ENCODE measurements at places on chromosomes 13 and 19.

DNA sequence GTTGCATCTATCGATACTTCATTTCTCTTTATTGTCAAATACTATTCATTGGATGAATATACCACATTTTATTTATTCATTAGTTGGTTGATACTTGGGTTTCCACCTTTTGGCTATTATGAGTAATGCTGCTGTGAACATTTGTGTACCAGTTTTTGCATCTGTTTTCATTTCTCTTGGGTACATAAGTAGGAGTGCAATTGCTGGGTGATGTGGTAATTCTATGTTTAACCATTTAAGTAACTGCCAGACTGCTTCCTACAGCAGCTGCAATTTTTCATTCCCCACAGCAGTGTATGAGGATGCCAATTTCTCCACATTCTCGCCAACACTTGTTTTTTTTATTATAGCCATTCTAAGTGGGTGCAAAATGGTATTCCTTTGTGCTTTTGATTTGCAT is 2.6 kb downstream of the KCNJ14 start:
- DNase-seq: no peak

DNA sequence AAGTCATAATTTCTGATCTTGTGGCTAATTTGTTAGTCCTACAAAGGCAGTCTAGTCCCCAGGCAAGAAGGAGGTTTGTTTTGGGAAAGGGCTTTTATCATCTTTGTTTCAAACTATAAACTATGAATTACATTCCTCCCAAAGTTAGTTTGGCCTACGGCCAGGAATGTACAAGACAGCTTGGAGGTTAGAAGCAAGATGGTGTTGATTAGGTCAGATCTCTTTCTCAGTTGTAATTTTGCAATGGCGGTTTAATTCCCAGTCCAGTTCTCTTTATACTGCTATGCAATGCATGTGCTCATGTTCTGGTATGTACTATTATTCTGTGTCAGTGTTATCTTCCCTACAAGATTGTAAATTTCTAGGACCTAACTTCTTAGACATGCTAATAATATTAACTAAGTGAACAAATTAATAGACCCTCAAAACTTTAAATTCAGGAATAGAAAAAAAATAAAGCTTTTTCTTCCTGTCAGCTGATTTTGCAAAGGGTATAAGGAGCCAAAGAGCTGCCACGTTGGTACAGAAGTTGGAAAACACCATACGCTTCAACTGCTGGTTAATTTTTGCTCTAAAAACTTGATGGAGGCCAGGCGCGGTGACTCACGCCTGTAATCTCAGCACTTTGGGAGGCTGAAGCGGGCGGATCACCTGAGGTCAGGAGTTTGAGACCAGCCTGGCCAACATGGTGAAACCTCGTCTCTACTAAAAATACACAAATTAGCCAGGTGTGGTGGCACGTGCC is 1.3 kb upstream of the DNAJC15 start:
- DNase-seq: no peak

GRCh38 chr19:31406106-31406505 is 56.9 kb upstream of the TSHZ3 start:
- DNase-seq: no peak

DNA sequence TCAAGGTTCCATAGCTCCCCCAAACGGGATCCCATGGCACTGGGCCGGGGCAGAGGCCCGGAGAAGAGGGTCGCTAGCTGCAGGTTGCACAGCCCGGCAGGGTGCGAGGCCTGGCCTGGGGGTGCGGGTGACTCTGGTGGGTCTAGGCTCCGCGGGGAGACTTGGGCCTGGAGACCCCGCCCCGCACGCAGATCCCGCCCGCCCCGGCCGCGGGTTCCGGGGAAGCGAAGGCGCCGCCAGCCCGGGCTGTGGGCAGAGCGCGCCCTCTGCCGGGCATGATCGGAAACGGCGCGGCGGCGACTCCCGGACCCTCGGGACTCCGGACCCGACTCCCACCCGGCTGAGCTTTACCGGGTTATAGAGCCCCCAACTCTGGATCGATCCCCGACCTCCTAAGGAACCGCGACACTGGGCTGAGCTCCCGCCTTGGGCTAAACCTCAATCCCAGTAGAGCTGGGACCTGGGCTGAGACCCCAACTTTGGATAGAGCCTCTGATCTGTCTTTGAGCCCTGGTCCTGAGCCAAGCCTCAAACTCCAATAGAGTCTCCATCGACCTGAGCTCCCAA is 3.1 kb upstream of the TNFAIP8L1 start:
- DNase-seq: peak; percentile 81

DNA sequence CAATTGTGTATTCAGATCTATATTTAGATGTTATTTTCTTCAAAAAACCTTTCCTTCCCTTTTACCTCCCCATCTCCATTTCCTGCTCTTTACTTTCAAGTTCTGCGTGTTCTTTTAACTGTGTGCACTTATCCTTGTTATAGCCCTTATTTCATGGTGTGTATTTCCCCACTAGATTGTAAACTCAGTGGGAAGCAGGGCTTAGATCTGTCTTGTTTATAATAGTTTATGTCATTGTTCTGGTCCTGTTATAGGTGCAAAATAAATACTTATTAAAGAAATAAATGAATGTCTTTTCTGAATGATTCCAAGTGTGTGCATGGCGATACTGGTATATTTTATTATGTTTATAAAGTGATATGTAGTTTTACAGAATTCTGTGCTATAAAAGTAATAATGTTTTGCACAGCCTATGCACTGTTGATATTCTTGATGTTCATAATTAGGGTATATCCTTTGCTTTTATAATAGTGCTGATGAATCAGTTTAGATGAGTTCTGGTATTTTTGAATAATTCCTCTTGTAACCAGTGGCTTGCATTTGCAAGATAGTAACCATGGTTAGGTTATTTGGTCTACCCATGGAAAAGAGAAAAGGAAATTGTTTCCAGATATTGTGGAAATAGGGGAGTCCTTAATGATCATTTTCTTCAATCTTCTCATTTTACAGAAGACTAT is 12.1 kb downstream of the NDFIP2 start:
- DNase-seq: no peak

- no peak for DNase-seq
Observed at GRCh38 chr13:113551081-113552000, 33.2 kb upstream of the TFDP1 start.

- DNase-seq: no peak
Observed at GRCh38 chr13:89239361-89240127, 1568.4 kb downstream of the SLITRK5 start.

- no peak for DNase-seq
Observed at GRCh38 chr13:25192489-25192888, 20.4 kb upstream of the AMER2 start.

- no peak for DNase-seq
Observed at GRCh38 chr13:36090592-36090991, 40.6 kb downstream of the DCLK1 start.

GRCh38 chr13:52187029-52187423 is 27.6 kb upstream of the NEK3 start:
- no peak for DNase-seq

DNA sequence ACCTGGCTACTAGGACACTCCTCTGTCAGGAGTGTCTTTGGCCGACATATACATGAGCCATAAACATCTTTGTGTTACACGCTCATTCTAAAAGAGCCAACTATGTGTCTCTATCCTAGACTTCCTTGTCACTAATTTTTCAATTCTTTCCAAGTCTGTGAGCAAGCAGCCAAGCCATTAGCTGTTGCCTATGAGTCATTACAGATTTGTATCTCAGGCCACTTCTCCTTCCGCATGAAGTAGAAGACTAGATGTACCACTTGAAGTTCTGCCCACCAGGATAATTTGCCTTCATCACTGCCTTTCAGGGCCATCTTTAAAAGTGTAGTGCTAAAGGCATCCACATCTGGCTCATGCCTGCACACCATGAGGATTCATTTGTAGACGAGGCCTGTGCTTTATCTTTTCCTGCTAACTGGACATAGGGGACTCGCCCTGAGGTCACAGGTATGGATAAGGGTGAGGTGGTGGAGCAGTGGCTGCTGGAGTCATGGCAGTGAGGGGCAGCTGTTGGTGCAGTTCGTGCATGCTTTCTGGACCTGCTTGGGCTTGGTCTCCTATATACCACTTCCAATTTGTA is 126.1 kb upstream of the KL start:
- no peak for DNase-seq

GRCh38 chr13:110605132-110605531 is 10.2 kb upstream of the NAXD start:
- DNase-seq: no peak

DNA sequence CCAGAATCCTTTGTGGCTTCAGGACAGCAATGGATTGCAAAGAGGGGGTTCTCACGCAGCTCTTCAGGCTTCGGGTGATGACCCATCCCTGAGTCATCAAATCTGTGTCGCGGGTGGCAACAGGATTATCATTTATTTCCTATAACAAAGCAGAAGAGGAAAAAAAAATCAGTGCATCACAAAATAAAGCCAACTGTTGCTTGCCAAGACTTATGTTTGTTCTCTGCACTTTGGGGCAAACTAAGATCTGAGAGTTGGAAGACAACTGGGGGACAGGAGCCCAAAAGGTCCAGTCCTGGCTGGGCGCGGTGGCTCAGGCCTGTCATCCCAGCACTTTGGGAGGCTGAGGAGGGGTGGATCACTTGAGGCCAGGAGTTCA is 6.4 kb downstream of the GNA15 start:
- DNase-seq: no peak

- DNase-seq: no peak
Observed at GRCh38 chr19:10891405-10892086, 20.2 kb downstream of the CARM1 start.

GRCh38 chr13:76769271-76769791 is 116.9 kb downstream of the KCTD12 start:
- no peak for DNase-seq

DNA sequence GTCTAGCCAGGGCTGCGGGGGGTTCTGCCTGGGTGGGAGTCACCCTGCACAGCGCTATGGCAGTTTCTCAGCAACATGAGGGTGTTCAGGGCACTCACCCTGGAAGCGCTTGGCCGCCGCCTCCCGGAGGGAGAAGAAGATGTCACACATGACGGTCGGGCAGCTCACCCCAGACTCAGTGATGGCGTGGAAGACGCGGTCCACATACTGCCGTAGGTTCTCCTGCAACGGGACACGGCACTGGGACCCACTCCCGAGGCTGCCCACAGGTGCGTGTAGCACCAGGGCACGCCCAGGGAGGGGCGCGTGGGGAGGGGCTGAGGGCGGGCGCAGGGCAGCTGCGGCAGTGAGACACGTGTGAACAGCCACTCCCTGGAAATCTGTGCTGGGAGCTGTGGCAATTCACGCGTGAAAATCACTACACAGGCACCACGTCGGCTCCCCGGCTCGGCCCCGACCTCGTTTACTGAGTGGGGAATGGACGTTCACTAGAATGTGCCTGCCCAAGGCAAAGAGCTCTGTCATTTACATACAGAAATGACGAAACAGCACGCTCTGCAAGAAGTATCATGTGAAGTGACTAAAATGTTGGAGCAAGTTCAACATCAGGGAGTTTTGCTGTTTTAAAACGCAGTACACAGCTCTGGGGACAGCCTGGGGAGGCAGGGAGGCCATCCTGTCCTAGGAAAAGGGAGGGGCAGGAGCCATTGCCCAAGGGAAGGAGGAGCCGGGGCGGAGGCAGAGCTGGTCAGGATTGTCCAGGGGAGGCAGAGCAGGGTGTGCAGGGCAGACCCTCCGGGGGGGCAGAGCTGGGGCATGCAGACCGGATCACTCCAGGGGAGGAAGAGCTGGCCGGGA is 41.5 kb upstream of the C13orf46 start:
- no peak for DNase-seq

- no peak for DNase-seq
Observed at GRCh38 chr13:22316494-22317025, 645.7 kb downstream of the FGF9 start.

DNA sequence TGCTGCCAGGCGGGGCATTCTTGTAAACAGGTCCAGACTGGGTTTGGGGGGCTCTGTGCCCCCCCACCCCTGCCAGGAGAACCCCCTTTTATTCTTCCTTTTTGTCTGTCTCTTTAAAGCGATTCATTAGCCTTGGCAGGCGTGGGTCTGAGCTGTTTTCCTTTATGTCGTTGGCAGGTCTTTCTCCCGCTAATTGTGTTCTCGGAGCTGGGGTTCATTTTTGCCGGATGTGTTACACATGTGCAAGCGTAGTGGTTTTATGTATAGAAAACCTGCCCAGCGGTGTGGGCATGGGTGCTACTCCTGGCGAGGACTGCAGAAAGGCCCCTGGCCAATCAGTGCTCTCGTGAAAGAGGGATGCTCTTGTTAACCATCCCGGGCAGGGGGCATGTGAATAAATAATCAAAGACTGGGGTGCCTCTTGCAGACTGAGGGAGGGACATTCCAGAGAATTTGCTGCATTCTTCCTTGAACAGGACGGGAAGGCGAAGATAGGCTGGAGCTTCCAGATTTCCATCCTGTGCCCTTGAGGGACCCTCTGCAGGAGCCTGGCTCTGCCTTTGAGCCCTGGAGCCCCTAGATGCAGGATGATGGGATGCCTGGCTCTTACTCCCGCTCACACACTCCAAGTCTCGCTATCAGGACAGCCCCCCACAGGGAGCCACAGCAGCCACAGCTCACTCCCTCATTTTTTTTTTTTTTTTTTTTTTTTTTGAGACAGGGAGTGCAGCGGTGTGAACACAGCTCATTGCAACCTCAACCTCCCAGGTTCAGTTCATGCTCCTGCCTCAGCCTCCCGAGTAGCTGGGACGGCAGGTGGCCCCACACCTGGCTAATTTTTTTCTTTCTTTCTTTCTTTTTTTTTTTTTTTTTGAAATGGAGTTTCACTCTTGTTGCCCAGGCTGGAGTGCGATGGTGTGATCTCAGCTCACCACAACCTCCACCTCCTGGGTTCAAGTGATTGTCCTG is 14.1 kb downstream of the CARM1 start:
- DNase-seq: no peak

- no peak for DNase-seq
Observed at GRCh38 chr13:113741191-113741668, 17.8 kb upstream of the TMEM255B start.

DNA sequence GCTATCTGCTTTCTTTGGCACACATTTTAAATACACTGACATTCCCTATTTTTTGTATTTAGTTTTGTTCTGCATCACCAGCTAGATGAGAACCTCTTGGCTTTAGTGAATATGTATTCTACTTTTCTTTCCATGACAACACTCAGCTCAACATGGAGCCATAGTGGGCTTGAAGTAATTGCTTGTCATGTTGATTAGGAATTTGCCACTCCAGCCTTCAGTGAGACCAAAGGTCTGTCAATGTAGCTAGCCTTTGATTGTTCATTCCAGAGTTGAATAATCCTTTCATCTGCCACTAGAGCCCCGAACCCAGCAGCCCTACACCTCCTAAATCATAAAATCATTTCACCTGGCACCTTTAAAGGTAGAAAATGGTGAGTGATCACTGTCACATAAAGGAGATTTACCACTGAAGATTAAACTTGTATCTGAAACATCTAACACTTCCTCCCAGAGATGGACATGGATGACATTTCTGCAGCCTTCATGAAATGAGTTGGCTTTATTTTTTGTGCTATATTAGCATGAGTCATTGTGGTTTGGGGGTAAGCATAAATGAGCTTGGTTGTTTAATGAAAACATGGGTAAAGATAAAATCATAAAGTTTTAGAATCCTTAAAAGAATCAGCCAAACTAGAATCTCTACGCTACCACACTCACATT is 29.2 kb upstream of the GARRE1 start:
- DNase-seq: no peak

- DNase-seq: no peak
Observed at GRCh38 chr13:95485045-95485517, 67.4 kb upstream of the CLDN10 start.
